Hematopoietic multipotent progenitor cell treated with erythropoietin and hydrocortisone succinate and interleukin-3 and kit ligand, for 15 days (in vitro differentiated cells): ENCODE measurements at places on chromosomes 12 and 14.
A peak's percentile ranks its signal among the peaks of the same experiment; 100 is the strongest.

GRCh38 chr14:50008974-50009373, 107.4 kb downstream of the VCPKMT start:
- no peak for DNase-seq

DNA sequence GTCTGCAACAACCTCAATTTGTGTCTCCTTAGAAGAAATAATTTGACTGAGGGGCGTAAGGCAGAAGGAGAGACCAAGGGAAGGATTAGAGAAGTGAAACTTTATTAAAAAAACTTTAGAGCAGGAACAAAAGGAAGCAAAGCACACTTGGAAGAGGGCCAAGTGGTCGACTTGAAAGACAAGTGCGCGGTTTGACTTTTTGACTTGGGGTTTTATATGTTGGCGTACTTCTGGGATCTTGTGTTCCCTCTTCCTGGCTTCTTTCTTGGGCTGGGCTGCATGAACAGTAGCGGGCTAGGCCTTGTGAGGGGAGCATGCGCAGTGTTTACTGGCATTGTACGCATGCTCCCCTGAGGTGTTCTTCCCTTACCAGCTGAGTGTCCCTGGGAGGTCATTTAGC, 369.3 kb upstream of the DCN start:
- DNase-seq, result no peak

GRCh38 chr12:2268471-2269286, 215.9 kb downstream of the CACNA1C start:
- no peak for DNase-seq

GRCh38 chr12:63941166-63941800, 96.8 kb downstream of the SRGAP1 start:
- no peak for DNase-seq

- DNase-seq, result no peak
Observed at GRCh38 chr12:25156061-25156460, 38.9 kb downstream of the DNAI7 start.

- DNase-seq, result peak; percentile 89
Observed at GRCh38 chr14:22871224-22872032, at the start of gene LRP10. TSS of gene LRP10 (plus strand) at chr14:22871740. CDS start at chr14:22872304, 564 bp downstream.

DNA sequence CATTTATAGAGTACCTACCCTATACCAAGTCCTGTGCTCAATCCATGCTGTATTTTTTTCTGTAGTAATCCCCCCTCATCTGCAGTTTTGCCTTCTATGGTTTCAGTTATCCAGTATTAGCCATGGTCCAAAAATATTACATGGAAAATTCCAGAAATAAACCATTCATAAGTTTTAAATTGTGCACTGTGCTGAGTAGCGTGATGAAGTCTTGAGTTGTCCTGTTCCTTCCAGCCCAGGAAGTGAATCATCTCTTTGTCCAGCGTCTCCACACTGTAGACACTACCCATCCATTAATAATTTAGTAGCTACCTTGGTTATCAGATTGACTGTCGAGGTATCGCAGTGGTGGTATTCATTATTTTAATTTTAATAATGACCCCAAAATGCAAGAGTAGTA, 54.2 kb downstream of the SUDS3 start:
- DNase-seq, result no peak

- DNase-seq, result no peak
Observed at GRCh38 chr12:94620621-94621020, 29.7 kb downstream of the TMCC3 start.

GRCh38 chr12:67710582-67710981, 62.0 kb downstream of the DYRK2 start:
- DNase-seq, result no peak

DNA sequence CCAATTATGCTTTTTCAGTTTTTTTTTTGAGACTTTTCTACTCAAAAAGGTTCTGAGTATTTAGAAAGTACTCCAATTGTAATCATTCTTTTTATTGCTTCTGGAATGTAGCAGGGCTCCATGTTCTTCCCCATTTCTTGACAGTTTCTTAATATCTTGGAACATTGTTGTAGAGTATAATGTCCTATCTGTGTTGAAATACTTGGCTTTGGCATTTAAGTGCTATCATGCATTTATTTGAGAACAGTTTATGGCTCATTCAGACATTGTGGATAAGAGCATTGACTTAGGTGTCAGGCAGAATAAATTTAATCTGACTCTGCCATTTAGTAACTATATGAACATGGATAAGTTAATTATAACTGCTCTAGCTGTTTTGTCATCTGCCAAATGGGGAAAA, 28.3 kb downstream of the ADIPOR2 start:
- no peak for DNase-seq

DNA sequence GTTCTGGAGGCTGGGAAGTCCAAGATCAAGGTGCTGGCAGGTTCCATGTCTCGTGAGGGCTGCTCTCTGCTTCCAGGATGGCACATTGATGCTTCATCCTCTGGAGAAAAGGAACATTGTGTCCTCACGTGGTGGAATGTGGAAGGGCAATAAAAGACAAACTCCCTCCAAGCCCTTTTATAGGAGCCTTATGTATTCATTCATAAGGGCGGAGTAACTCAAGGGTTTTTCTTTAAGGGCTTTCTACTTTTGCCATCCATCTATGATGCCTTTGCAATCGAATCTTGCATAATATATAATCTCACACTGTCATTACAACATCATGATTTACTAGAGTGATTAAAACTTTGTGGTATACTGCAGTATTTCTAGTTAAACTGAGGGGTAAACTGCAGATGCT, 132.7 kb upstream of the DDHD1 start:
- no peak for DNase-seq

GRCh38 chr12:27779416-27779919, 565 bp upstream of the KLHL42 start:
- peak; percentile 7 for DNase-seq

GRCh38 chr12:64083285-64084210, 138.5 kb downstream of the KICS2 start:
- no peak for DNase-seq

- DNase-seq, result no peak
Observed at GRCh38 chr12:447141-447540, 12.6 kb upstream of the B4GALNT3 start.

DNA sequence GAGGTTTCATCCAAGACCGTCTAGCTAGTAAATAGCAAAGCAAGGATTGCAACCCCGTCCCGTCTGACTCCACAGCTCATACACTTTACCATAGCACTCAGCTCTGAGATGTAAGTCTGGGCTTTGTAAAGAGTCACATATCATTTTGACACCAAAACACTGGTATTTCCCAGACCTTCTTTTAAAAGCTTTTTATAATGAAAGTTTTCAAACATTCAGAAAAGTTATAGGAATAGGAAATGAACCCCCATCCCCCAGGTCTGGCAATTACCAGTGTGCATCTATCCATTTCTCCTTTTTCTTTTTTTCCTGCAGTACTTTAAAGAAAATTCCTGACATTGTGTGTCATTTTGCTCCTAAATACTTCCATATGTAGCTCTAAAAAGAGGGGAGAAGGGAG, 183.6 kb upstream of the CCND2 start:
- DNase-seq, result no peak

- DNase-seq, result no peak
Observed at GRCh38 chr12:18798535-18799361, 60.8 kb downstream of the CAPZA3 start.

GRCh38 chr12:108123402-108123801, 5.7 kb upstream of the WSCD2 start:
- DNase-seq, result no peak

- no peak for DNase-seq
Observed at GRCh38 chr12:62728741-62729140, 206.2 kb downstream of the PPM1H start.

- DNase-seq, result no peak
Observed at GRCh38 chr14:74571441-74571841, 40.6 kb downstream of the LTBP2 start.

DNA sequence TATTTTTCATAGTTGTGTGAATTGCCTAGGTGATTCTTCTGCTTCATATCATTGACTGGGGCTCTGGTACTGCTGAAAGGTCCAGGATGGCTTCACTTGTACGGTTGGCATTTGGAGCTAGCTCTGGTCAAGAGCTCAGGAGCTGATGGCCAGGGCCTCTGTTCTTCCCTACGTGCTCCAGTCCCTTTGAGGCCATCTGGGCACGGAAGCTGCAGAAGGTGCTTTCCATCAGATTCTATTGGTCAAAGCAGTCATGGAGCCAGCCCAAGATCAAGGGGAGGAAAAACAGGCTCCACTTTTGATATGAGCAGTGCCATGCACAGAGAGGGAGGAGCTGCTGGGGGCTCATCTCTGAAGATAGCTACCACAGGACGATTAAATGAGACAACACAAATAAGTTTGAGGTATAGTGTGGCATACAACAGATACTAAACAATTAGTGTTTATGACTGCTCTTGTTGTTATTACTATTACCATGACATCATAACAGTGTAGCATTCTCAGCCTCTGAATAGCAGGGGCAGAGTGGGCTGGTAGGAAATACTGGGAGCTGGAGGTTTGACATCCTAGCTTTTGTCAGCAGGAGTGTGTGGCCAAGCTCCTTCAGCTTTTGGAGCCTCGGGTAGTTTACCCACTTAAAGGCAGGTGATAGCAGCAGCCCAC, 10.4 kb downstream of the KRT83 start:
- no peak for DNase-seq

DNA sequence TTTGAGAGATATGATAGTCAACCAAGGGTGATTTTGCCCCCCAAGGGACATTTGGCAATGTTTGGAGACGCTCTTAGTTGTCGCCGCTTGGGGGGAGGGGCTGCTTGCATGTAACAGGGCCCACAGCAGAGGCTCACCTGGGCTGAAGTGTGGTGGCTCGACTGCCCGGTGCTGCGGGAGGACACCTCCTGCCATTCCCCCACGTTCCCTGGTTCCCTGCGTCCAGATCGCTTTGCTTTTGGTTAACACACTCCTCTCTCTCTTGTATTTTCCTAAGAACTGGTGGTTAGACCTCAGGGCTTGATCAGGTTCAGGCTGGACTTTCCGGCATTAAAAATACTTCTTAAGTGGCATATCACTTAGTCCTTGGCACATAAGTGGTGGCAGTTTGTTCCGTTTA, 18.9 kb downstream of the PPP2R5C start:
- no peak for DNase-seq

- no peak for DNase-seq
Observed at GRCh38 chr14:50784683-50785456, 46.1 kb downstream of the NIN start.

DNA sequence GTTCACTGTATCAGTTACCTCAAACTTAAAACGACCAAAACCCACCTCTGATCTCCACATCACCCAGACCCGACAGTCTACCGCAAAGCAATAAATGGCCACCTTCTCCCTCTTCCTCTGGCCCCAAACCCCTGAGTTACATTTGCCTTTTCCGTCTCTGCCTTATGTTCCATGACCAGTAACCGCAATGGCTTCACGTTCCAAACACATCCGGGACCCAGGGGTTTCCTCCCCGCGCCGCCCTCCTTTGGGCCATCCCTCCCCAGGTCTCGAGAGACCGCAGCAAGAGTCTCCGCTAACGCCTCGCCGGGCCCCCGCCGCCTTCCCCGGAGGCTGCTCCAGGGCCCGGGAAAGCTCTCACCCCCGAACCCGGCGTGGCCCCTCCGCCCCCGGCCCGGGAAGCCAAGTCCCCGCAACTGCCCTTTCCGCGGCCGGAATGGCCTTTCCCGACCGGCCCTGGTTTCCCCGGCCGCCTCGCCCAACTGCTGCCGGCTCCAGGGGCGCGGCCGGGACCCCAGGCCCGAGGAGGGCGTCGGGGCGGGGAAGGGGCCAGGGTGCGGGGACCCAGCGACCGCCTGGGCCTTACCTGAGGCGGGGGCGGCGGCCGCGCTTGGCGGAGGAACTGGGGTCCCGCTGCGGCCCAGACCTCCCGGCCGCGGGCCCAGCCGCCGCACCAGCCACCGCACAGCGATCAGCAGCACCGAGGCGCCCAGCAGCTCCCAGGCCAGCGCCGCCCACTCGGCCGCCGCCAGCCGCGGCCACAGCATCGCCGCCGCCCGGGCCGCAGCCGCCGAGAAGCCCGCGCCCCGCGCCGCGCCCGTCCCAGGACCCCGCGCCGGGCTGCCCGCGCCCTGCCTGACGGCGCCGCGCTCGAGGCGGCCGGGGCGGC, at the start of gene ANKLE2:
Gene ANKLE2, minus strand, starts transcription at position 801 of the 889 bp plus-strand sequence. Its CDS starts 34 bp downstream, at position 767.
- DNase-seq, result peak; percentile 65

DNA sequence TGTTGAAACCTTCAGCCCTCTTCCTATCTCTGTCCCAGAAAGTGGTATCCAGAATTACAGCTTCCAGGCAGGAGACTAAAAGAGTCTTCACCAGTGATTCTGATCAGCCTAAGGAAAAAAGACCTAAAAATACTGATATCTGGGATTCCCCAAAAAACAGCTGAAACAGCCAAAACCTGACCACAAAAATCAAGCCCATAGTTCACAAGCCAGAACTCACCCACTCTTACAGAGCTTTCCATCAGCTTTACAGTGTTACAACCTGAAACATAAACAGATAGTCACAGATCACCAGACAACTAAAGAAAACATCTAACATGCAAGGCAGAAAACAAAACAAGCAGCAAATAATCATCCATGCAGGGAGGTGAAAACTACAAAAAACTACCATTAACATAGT, 26.0 kb upstream of the TSPAN8 start:
- DNase-seq, result no peak

GRCh38 chr12:3200814-3201233, 123.6 kb downstream of the TSPAN9 start:
- no peak for DNase-seq

- no peak for DNase-seq
Observed at GRCh38 chr12:16472631-16473030, 125.2 kb downstream of the MGST1 start.

DNA sequence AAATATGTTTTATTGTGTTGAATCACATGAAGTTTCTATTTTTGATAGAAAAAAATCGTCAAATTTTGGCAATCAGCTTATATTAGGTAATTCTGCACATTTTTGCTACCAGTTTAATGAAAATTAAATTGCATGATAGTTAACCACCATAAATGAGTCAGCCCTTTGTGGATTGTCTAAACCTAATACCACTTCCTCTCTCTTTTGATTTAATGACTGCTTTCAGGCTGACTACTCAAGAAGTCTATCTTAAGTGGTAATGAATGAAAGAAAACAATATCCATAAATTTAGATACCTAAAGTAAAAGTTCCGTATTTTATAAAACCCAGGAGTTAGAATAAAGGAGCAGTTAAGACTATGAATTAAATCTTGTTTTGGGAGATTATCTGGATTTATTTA, 450.5 kb downstream of the TMEM117 start:
- no peak for DNase-seq

GRCh38 chr12:5470703-5471102, 38.8 kb downstream of the NTF3 start:
- DNase-seq, result no peak

DNA sequence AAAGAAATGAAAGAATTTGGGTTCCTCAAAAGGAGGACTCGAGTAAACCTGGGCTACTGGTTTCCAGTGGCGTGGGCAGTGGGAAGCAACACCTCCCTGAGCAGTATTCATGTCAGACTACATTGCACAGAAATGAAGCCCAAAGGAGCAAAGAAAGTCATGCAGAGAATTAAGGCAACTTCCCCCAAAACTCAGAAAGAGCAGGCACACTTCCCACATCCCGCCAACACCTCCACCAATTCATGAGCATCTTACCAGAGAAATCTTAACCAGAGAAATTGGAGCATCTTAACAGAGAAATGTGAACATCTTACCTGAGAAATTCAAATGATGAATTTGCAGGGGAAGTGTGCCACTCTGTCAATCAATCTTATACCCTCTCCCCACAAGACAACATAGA, 36.7 kb downstream of the SLC8A3 start:
- no peak for DNase-seq

GRCh38 chr12:84730561-84731162, 181.9 kb downstream of the SLC6A15 start:
- DNase-seq, result no peak
